ENCODE measurements at places on chromosomes 16 and 17. TPM values are rescaled to one million over a fixed set of nuclear protein-coding genes. Genes with fewer than 3 reads are reported as not detected.

DNA sequence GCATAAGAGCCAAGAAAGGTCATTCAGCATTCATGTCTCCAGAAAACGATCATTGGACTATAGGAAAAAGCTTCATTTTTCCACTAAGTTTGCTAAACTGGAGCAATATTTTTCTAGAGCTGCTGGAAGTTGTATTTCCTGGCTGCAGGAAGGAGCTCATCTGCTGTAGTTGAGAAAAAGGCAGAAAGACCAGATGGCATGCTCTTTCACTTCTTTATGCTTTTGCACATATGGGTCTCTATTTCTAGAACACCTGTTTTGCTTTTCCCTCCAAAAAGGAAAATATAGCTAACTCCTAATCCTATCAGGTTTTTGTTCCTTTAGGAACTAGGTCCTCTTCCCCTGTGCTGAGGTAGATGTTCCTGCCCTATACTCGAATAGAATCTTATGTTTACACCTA lies 61.9 kb upstream of the HLF start:
- DNase-seq, result no peak

GRCh38 chr17:72518753-72519597 lies 398.2 kb downstream of the SOX9 start:
- DNase-seq, result no peak

DNA sequence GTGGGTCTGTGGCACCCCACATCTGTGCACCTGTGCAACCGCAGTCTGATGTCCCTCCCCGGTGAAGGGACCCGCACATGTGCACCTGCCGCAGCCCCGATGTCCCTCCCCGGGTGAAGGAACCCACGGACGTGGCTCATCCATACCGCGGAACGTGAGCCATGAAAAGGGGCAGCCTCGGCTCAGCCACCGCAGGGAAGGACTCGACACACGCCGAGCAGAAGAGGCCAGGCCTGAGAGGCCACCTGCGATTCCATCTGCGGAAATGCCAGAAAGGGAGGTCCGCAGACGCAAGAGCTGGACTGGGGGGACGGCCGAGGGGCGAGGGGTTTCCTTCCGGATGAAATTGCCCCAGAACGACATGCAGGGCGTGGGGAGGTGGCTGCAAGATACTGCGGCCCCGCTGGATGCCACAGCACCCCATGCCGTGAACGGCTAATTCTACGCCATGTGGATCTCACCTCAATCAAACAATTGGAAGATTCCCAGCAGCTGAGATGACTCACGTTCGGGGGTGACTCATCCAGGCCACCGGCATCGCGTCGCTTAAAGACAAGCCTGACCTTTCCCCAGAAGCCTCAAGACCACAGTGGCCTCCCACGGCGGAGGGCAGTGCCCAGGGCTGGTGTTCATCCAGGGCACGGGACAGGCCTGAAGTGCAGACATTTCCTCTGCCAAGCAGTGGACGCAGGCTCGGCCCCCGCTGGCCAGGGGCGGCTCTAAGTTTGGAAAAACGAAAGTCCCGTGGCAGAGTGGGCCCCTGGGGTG lies 21.0 kb downstream of the SOX8 start:
- peak; percentile 78 for DNase-seq

The NPIPA5 gene
- 0.64 TPM for total RNA-seq

GRCh38 chr16:71854369-71854948 lies 8.7 kb downstream of the ATXN1L start:
- no peak for DNase-seq

DNA sequence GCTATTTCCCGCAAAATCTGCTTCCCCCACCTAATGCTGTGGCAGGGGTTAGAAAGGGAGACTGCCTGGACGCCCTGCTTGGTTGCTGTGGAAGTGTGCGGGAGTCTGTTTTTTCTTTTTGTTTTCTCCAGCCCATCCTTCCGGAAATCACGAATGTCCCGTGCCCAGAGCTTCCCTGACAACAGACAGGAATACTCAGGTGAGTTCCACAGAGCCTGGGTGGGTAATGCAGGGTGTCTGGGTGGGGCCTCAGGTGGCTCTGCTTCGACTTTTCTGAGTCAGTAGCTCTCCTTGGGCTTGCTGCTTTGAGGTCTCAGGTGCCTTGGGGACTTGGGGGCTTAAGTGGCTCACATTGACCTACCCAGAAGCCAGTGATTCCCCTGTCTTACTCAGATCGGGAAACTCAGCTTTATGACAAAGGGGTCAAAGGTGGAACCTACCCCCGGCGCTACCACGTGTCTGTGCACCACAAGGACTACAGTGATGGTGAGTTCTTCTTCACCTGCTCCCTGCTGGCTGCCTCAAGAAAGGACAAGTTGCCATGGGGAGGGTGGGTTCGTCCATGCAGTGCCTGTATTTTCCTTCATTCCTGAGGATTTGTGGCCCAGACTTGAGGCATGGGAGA lies 11.4 kb downstream of the LIMD2 start:
- DNase-seq, result no peak

DNA sequence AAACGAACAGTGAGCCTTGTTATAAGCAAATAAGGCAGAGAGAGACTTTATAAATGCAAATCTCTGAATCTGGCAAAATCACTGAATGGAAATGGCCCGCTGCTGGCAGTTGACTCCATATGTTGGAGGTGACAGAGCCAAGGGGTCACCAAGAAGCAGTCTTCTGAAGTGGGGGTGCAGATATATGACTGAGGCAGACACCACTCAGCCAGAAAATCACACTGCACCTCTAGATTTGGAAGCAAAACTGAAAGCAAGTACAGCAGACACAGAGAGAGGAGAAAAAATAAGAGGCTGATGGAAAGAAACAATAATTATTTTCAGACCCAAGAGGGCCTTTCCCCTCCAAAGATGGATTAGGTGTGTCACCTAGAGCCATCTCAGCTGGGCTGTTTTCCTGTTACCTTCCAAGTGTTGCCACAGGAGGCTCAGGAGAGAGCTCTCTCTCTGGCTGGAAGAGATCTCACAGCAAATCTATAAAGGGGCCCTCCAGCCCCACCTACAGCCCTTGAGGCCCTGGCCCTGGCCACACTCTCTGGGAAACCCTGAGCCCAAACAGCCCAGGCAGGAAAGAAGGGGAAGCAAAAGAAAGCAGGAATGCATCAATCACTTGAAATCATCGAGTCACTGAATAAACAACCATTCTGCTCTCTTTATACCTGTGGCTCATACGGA lies 585.1 kb upstream of the PSMD7 start:
- DNase-seq, result no peak

The DPEP3 gene
- total RNA-seq, result not detected
